LHCN-M2 (cell line): ENCODE measurements at places on chromosomes 6 and 20. TPM values are rescaled to one million over a fixed set of nuclear protein-coding genes. Genes with fewer than 3 reads are reported as not detected.

Gene MTG2
- total RNA-seq = 20.2 and 27.7 TPM in 2 replicates

DNA sequence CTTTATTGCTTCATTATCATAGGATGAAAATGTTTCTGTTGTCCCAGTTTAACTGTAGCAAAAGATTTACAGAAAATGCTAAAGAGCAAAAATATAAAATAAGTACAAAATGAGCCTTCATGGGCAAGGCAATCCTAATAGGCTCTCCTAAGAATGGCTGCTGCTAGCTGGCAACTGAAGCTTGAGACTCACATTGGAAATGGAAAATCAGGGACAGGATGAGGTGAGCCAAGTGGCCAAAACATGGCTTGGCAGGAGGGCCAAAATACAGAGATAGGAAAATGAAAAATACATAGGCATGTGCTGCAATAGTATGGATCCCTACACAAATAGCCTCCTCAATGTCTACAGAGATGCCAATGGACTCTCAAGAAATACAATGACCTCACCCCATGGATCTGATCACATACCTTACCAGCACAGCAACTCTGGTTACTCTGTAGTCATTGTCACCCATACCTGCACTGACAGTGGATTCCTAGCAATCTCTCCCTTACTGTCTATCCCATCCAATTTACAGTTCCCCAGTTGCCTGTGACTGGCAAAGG, 105.4 kb downstream of the DST start:
- DNase-seq = no peak

DNA sequence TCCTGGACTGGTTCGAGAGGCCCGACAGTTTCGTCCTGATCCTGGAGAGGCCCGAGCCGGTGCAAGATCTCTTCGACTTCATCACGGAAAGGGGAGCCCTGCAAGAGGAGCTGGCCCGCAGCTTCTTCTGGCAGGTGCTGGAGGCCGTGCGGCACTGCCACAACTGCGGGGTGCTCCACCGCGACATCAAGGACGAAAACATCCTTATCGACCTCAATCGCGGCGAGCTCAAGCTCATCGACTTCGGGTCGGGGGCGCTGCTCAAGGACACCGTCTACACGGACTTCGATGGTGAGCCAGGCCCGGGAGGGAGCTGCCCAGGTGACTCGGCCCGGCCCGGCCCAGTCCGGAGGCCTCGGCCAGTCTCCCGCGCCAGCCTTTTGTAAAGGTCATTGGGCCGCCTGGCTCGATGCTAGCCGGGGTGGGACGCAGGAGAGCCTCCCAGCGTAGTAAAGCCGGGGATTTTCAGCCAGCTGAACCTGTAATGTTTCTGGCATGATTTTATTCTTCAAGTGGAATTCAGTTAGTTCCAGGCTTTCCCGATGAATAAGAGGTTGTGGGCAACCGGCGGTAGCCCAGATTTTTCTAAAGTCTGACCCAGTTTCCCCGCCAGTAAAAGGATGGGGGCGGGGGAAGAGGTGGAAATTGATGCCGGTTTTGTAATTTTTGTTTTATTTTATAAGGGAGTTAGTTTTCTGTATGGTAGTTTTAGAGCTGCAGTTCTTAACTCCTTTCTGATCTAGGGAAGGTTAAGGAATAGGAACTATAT, 1.4 kb downstream of the PIM1 start:
- DNase-seq = peak; percentile 41

DNA sequence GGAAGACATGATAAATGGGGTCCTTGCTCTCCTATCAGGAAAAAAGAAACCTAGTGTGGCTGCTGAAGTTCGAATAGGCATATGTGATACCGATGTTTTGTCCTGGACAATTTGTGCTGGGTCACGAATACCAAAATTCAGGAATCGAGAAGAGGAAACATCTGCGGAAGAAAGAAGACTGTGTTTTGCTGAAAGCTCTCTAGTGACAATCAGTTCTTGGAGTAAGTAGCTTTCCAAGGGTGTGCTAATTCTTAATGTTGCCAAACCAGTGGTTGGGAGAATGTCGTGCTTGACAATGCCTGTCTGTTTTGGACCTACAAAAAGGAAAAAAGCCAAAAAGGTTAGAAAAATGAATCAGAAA, 956.1 kb downstream of the PHF3 start:
- DNase-seq = no peak
